Activated T-cell treated with anti-CD3 and anti-CD28 coated beads, Interleukin-2, amount 50 U/mL, for 4 hours (primary cell): ENCODE measurements at places on chromosomes 2 and 18. TPM values are rescaled to one million over a fixed set of nuclear protein-coding genes. Genes with fewer than 3 reads are reported as not detected.

BARD1 gene
- total RNA-seq = 12.3 TPM

TRMT61B gene
- 21.2 TPM for total RNA-seq

GRCh38 chr2:174024524-174025270 lies 59.5 kb upstream of the SP3 start:
- DNase-seq = no peak

GRCh38 chr2:42312106-42312505 lies 48.9 kb downstream of the COX7A2L start:
- no peak for DNase-seq

- no peak for DNase-seq
Observed at GRCh38 chr2:61714210-61714609, 139.7 kb downstream of the FAM161A start.

- no peak for DNase-seq
Observed at GRCh38 chr18:2984703-2985261, 28.2 kb downstream of the LPIN2 start.

DNA sequence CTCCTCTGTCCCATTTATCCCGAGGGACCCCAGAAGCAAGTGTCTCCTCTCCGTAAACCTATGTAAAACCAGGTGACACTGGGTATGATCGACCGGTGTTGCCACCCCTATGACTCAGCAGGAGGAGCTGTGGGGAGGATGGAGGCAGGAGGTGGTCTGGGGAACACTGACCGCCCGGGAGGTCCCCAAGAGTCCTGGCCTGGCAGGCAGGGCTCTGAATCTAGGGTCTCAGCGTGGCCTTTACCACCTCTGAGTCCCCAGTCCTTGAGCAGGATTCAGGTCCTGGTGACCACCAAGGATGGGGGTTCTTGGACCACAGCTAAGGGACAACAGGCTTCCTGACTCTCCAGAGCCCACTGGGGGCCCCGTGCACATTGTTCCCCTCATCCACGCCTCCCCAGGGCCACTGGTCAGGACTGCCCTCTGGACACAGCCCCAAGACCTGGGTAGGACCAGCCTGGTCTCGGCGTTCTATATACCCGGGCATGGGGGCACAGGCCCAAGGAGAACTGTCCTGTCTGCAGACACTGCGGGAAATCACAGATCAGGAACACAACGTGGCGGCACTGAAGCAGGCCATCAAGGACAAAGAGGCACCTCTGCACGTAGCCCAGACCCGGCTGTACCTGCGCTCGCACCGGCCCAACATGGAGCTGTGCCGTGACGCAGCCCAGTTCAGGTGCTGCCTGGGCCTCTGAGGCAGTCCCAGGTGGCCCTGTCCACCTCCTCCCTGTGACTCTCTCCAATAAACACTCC lies 4.0 kb downstream of the TEKT4 start:
- no peak for DNase-seq
